ENCODE measurements at places on chromosomes 1 and 21.
A peak's percentile ranks its signal among the peaks of the same experiment; 100 is the strongest.

DNA sequence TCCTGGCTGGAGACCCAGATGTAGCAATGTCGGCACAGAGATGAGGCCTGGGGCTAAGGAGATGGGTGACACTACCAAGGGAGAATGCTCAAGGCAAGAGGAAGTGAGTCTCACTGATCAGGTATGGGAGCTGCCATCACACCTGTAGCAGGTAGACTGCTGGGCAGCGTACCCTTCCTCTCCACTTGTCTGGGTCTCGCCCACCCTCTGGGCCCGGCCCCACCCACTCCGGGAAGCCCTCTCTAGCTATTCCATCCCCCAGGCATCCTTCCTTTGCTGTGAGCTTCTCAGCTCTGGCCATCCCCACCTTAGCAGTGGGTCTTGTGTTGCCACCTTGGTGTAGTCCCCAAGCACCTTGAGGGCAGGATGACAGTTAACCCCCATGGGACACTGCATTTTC lies 87.7 kb upstream of the EDN2 start:
- no peak for DNase-seq

DNA sequence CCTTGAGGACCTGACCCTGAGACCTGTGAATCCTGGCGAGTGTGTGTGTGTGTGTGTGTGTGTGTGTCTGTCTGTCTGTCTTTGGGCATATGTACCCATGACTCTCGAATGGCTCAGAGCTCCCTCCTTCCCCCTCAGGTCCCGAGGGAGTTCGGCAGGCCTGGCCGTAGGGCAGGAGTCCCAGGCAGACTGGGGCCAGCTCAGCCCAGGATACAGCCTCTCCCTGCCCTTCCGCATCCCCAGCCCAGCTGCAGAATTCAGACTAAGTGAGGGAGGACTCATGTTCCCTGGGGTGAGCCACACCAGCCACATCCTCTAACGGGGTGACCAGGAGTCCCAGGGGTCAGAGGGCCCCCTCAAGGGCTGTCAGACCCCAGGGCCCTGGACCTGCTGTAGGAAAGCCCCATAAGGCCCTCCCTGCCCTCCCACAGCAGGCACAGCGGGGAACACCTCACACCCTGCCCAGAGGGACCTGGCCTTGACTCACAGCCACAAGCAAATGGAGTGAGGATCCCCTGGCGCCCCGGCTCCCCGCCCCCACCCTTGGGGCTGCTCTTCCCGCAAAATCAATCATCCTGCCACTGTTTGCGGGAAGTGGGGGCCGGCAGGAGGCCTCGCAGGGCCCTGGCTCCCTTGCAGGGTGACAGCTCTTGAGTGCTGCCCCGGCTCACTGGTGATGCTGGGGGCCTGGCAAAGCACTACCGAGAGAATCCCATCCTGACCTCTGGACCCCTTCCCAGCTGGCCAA lies 101.7 kb upstream of the CASZ1 start:
- no peak for DNase-seq

DNA sequence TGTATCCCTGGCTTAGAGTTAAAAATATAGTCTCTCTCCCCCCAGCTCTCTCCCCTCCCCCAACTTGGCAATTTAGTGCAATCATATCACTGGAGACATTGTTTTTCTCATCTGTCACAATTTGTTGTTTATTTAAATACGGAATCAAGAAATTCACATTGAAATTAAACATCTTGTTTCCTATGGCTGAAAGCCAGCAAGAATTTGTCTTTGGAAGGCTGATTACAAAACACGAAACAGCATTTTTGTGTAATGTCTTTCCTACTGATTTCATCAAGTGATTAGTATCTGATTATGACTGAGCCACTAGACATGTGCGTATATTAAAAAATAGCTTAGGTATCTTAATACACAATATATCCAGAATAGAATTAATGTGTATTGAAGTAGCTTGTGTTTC lies 119.7 kb downstream of the LYPLAL1 start:
- DNase-seq = no peak

DNA sequence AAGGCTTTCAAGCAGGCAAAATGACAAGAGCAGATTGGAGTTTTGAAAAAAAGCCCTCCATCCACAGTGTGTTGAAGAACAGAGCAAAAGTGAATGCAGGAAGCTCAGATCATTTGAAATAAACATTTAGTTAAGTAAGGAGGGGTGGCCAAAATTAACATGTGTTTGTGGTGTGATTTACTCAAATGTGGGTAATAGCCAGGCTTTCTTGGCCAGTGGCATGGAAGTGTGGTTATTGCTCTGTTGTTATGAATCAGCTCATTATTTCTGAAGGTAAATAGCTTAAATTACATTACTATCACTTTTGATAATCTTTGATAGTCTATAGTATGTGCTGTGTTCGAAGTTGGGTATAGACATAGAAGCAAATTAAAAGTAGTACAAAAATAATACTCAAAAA lies 485.9 kb downstream of the LMO4 start:
- DNase-seq = no peak

GRCh38 chr1:27557596-27558340 lies 46.2 kb downstream of the AHDC1 start:
- DNase-seq = no peak

DNA sequence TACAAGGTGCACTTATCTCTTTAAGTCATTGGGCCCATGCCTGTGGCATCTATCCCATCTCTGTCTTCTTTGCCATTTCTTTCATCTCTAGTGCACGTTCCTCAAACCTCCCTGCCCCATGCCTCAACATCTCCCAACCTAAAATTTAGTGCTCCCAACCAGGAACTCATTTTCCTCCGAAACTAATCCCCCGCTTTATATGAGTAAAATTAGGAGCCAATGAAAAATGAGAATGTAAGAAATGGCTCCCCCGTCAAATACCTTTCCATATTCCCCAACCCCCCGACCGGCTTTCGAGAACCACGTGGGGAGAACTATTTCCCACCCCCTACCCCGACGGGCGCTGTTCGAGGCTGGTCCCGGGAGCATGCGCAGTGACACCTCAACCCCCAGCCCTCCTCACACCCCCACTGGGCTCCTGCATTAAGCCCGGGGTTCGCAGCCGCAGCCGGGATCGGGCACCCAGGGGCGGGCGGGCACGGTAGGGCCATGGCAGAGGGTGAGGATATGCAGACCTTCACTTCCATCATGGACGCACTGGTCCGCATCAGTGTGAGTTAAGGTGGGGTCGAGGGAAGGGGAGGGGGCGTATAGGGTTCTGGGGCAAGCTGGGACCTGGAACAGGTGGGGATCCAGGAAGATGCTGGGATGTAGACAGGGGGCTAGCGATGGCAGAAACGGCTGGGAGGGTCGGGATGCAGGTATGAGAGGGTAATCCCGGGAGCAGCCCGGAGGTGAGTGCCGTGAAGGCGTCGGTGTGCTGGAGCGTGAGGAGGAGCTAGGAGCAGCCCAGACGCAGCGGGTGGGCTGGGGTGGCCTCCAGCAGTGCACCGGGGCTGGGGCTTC lies at the start of gene TRIM46:
TSS of gene TRIM46 (plus strand) at position 372 of the 846 bp plus-strand sequence. CDS start at position 490, 118 bp downstream.
- DNase-seq = peak; percentile 84

DNA sequence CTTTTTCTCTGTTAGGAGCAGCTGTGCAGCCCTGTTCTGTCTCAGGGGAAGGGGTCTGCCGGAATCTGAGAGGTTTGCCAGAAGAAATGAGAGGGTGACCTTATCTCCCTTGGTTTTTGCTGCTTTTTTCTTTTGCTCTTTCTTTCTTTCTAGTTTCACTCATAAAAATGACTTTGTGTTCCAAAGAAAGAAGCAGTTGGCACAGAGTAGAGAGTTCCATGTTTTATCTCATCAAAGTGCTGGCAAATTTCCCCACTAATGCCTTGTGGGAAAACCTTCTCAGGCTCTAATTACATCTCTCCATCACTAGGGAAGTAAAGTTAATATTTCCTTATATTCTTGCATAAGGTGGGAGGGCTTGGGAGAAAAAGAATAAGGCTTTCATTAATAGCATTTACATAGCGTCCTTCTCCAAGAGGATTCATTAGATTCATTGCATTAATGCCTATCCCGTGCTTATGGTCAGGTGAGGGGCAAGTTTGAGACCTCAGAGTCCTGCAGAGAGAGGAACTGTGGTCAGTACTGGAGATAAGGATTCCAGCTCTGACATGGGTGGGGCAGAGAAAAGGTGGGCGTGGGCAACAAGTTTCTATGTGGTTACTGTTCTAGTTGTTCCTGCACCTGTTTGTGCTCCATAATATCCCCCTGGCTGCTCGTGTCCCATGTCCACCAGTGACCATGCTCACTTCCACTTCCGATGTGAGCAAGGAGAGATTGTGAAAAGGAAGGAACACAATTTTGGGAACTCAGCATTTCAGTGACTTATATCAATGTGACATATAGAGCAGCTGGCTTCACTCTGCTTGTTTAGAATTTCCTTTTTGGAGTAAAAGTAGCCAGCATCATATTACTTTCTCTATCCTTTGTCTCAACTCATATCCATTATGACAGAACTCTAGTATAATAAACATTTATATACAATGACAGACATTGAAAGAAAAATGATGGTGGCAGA lies 79.5 kb downstream of the DISC1 start:
- no peak for DNase-seq

DNA sequence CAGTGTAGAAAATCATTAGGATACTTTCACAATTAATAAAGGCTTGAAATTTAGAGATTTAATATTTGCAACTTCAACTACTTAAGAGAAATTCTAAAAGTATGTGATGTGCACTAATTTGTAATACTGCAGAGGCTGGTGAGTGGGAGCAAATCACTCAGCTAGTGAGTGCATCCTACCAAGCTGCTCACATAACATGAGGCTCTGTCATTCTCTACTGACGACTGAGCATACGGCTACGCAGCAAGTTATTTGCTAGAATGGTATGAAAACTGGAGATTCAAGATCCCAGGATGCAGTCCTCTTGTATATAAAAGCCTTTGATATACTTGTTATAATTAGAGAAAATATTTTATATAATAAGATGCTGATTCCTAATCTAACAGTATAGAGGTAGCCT lies 90.1 kb downstream of the ATP1B1 start:
- DNase-seq = no peak

DNA sequence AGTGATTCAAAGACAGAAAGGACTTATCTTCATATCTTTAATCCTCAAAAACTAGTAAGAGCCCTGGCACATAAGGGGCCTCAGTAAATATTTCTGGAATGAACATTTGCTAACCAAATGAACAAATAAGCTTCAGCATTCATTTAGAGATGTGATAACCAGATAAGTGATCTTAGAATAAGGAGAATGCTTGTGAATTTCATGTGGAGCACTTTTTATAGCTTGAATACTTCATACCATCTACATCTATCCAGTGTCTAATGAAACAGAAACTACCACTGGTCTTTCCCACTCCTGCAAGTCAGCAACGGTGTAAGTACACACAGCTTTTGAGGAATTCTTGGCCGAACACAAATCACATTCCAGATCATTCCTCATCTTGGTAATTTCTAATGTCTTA lies 38.5 kb downstream of the EDEM3 start:
- DNase-seq = no peak

GRCh38 chr1:51636191-51636590 lies 19.3 kb downstream of the OSBPL9 start:
- no peak for DNase-seq

GRCh38 chr1:31781756-31782371 lies 17.7 kb upstream of the ADGRB2 start:
- no peak for DNase-seq

DNA sequence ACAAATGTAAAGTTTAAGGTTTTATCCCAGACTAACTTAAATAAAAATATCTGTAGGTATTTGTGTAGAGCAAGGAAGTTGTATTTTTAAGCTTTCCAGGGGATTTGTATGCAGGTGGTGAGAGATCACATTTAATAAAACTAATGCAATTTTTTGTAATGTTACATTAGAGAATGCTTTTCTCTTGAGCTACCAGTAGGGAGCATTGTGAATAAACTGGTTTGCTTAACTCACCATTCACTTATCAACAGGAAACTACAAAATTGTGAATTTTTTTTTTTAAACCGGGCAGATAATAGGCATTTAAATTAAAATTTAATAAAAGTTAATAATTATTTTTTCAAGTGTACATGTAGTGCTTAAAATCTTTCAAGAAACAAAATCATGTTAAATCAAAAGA lies 78.6 kb downstream of the IVNS1ABP start:
- no peak for DNase-seq

- no peak for DNase-seq
These were observed 72.5 kb upstream of the RAB3GAP2 start for GRCh38 chr1:220344745-220345144.

DNA sequence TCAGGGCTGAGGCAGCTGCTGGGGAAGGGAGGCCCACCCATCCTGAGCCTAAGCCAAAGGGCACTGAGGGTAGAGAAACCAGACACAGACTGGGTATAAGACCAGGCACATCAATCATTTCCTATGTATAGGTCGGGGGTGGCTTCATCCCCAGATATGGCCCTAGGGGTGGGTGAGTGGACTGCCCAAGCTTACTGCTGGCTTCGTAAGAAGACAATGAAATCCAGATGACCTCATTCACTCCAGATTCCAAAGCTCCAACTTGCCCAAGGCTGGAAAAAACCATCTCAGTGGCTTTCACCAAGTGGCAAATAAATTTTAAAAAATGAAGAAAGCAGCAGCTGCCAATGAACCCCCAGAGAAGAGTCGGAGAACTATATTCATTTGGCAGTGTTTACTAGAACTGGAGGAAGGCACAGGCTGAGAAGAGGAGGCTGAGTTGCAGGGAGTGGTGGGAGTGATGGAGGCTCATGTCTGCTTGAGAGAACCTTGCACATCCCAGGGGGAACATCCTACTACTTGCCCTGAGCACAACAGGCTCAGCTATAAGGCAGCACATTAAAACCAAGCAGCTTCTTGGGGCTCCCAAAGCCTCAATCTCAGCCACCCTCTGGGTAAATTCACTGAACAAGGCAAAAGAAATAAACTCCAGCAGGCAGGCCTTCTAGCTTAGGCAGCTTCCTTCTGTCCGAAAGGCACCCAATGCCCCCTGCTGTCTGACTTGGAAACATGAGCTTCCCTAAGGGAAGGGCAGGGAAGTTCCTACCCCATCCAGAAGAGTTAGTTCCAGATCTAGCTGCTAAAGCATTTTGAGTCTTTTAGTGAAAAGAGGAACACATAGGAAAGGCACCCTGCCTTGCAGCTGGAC lies 14.1 kb downstream of the PEA15 start:
- DNase-seq = peak; percentile 8

- no peak for DNase-seq
These were observed 45.6 kb downstream of the ZNF281 start for GRCh38 chr1:200364091-200364759.

DNA sequence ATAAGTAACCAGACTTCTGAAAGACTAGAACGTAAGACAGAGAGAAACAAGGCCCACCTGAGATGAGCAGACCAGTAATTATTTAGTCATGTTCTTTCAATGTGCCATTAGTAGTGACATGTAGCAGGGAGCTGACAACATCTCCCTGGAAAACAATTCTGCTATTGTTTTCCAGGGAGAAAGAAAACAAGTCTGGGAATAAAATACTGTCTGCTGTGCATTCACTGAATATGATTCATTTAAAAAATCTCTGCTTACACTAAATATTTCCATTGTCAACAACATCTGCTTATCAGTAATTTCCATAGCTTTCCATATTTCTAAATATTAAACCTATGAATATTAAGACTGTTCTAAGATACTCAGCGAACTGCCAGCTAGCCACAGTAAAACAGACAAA lies 80.0 kb downstream of the VCAM1 start:
- DNase-seq = no peak

GRCh38 chr1:88658419-88658818 lies 25.7 kb upstream of the PKN2 start:
- no peak for DNase-seq
